ENCODE measurements at places on chromosomes 1 and 21.
A peak's percentile ranks its signal among the peaks of the same experiment; 100 is the strongest.

DNA sequence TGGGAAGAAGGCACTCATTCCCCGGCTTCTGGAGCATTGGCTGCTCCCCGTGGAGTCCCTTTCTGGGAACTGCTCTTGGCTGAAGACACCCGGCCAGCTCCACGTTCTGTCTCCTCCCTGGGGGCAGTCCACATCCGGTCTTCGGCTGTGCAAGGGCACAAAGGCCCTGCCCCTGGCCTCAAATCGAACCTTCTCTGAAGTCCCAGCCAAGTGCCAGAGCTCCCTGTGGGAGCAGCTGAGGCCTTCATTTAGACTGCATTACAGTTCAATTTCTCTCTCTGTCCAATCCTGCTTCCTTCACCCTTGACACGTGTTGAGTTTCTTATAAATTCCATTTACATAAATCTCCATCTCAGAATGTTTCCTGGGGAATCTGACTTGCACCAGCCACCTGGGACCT lies 132.9 kb upstream of the POU3F1 start:
- no peak for DNase-seq

- peak; percentile 71 for DNase-seq
Observed at GRCh38 chr1:32702599-32703478, at the start of gene SYNC. SYNC (minus strand) TSS chr1:32702770; CDS start chr1:32702660, 110 bp downstream.

GRCh38 chr1:206482611-206483010 lies 12.3 kb downstream of the IKBKE start:
- no peak for DNase-seq

- DNase-seq: no peak
Observed at GRCh38 chr1:44819196-44819607, 10.9 kb downstream of the BTBD19 start.

DNA sequence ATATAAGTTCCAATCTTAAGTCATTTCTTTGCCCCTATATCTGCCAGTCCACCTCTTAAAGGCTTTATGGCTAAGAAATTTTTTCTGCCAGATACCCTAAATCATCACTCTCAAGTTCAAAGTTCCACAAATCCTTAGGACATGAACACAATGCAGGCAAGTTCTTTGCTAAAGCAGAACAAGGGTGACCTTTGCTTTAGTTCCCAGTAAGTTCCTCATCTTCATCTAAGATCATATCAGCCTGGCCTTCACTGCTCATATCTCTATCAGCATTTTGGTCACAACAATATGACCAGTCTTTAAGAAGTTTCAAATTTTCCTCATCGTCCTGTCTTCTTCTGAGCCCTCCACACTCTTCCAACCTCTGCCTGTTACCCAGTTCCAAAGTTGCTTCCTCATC lies 402.2 kb upstream of the RUNX1 start:
- no peak for DNase-seq

- no peak for DNase-seq
Observed at GRCh38 chr1:198662821-198663220, 24.0 kb downstream of the PTPRC start.

DNA sequence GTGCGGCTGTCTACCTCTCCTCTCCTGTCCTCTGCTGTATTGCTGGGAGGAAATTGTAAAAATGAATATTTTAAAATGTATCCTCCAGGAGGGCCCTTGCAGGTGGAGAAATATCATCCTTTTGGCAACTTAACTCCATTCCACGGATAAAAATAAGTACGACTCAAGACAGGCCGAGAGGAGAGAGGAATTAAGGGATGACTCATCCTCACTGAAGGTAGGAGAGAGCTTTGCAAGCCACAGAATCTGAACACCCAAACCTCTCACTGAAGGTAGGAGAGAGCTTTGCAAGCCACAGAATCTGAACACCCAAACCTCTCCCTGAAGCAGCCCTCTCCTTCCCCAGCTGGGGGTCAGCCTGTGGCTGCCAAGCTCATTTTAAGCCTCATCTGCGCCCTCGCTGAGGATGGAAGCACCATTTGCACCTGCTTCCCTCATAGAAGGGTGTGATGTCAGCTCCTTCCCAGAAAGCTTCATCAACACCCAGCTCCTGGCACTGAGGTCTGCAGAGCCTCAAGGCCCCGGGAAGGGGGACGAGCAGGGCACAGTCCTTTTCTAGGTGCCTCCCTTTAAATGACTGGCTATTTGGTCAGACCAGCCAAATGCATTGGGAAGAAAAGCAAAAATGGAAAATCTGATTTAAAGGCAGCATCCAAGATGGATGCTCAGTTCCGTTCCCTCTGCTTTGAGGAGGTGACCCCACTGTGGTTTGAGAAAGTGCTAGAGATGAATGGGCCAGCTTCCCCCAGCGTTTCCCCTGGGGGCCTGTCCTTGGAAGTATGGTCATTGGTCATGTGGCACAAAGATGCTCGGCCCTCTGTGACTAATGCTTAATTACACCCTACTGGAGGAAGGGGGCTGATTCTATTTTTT lies 12.9 kb upstream of the SELENON start:
- no peak for DNase-seq

DNA sequence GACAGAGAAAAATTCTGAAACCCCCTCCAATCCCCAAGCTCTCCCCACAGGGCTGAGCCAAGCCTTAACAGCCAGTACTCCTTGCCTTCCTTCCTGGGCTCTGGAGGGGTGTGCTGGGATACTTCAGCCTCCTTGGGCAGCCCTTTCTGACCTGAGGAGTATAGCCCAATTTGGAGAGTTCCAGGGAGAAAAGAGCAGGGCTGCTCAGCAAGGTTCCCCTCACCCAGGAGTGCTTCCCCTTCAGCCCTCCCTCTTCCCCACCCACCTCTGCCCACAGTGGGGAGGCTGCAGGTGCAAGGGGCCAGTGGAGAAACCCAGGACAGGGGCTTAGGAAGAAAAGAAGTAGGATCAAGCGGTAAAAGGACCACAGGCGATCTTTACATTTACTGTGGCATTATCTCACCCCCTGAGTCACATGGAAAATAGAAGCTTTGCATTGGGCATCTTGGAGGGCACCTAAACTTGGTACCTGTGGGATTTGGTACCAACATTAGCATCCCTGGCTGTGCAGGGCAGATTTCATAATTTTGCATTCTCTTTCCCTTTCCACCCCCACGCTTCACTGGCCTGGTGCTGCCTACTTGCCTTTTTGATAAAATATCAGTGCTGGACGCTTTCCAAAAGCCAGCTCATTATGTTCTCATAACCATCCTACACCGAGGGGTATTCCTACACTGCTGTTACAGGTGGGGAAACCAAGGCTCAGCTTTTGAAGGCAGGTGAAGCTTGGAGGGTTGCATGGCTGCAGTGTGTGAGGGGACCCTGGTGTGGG lies 2.8 kb upstream of the ADORA1 start:
- DNase-seq: no peak

DNA sequence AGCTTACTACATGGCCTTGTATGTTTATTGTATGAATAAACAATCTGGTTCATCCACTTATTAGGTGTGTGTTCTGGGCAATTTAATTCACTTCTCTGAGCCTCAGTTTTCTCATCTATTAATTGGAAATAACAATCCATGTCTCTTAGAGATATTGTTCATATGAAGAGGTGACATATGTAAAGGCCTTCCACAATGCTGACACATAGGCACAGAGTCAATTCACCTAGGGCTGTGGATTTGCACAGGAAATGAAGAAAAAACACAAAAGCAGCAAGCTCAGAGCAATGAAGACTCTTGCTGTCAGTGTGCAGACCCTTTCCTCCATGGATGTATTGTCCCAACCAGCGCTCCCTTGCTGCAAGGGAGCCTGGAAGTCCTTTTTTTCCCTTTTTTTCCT lies 195.2 kb upstream of the CAMK1G start:
- no peak for DNase-seq

DNA sequence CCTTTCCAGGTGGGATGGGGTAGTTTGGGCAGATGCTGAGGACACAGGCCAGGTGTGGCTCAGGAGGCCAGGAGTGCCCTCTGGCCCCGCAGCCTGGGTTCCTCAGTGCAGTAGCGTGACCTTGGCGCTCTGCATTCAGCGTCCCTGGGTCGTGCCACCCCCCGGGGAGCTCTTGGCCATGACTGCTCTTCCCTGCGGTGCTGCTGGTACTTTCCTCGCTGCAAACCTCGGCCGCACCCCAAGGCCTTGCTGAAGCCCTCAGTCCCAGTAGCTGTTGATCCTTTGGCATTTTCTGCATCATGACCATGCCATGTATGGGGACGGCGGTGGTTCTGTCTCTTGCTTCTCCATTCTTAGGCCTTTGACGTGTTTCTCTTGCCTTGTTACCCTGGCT lies 13.8 kb downstream of the SLX9 start:
- DNase-seq: no peak

- no peak for DNase-seq
Observed at GRCh38 chr1:23791516-23792047, 637 bp downstream of the LYPLA2 start.

- no peak for DNase-seq
Observed at GRCh38 chr1:143699731-143700130, 272.1 kb downstream of the FAM72C start.

DNA sequence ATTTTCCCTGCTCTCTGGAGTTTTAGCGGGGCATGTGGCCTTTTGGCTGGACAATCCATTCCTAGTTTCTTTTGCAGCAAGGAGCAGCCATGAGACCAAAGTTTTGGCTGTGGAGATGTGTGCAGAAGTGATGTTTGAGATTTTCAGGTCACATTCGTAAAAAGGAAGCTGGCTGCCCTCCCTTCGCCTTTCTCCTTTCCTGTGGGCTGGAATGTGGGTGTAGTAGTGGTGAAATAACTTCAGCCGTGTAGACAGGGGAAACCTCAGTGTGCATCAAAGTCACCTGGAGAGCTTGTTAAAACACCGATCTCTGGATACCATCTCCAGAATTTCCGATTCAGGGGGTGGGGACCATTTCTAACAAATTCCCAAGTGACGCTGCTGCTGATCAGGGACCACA lies 5.3 kb upstream of the GPR88 start:
- DNase-seq: no peak

GRCh38 chr1:92365378-92366039 lies 66.7 kb downstream of the RPAP2 start:
- no peak for DNase-seq

DNA sequence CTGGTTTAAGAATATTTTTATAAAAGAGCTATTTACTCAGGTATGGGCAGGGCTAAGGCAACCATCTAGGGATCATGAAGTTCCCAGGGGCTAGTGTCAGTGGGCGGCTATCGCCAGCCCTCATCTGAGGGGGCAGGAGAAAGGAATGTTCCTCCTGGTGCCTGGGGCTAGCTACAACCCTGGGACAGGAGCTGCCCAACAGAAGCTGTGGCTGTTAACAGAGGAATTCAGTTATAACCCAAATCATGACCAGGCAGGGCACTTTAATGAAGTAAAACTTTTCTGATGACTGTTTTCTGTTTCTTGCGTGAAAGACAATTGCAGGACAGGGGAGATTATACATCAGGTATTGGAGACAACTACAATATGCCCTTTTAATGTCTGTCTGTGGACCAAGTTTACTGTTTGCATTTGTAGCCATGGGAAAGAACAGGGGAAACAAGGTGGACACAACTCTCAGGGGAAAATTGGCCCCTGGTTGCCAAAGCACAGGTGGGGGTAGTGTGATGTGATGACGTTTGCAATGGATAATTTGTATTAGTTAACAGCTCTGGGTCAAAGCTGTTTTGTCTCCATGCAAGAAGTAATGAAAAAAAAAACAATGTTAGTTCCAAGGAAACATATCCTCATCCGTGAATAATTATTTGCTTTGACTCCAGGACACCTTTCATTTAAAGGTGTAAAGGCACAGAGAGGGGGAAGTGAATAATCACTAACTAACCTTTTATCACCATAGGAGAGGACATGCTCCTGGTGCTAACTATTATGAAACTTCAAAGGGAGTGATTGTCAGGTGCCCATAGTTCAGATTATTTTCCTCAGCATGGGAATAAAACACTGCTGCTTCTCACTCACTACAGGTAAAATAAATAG lies 105.2 kb downstream of the TSEN15 start:
- DNase-seq: no peak

DNA sequence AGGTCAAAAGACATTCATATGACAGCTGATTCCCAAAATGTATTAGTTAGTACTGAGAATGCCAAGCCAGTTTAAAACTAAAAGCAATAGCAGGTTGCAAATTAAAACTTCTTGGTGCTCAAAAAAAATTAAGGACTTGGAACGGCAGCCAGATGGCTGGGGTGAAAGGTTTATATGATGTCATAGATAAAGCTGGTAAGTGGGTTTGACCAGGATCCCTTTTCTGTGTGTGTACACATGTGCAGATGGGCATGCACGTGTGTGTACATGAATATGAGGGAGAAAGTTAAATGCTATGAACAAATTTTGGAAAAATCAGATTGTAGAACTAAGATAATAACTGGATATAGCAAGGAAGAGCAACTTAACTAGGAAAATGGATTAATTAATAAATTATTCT lies 39.1 kb upstream of the DPH5 start:
- no peak for DNase-seq

DNA sequence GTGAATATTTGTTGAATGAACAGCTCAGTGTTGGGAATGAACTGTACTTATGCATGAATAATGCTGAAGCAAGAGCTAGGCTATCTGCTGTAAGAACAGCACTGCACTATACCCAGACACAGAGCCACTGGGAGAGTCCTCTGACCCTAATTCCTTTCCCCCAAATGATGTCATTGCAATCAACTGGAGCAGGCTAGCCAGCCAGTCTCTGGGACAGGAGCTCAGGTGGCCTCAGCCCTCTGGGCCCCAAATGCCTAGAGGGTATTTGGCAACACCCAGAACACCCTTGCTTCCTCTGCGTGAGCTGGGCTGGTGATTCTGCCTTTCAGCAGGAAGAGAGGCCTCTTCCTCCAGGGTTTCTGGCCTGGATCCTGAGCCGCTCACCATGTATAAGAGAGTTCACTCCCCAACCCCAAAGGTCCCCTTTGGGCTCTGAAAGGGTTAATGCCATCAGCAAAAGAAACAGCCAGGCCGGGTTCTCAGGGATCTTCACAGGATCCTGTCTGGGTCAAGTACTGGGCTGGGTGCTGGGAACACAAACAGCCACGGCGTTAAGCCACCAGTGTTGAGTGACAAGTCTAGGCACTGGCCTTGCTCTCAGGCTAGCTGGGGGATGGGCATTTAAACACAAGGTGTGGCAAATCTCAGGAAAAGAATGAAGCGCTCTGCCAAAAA lies 3.7 kb upstream of the PADI4 start:
- DNase-seq: no peak

DNA sequence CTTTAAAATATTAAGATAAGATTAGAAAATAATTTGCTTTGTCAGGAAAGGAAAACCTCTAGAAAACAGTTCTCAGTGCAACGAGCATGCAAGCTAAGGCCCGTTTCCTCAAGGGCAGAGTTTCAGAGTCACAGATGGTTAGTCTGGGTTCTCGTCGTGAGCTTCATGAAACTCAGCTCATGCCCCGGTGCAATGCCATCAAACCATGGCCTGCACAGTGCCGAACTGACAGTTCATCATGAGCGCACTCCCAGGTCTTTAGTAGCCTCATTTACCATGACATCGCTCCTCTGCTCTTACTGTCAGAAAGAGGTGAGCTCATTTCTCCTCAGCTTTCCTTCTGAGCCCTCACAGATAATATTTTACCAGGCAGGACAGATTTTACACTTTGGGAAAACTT lies 319.2 kb downstream of the NTNG1 start:
- no peak for DNase-seq

DNA sequence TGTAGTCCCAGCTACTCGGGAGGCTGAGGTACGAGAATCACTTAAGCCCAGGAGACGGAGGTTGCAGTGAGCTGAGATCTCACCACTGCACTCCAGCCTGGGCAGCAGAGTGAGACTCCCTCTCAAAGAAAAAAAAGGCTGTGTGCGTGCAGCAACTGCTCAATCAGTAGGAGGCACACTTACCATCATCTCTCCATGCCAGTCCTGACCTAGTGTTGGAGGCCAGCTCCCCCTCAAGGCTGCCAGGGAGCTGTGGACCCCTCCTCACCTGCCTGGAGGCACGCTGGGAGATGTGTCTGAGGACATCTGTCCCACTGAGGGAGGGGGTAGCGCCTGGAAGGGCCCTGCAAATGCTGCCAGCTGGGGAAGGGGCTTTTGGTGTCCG lies 11.9 kb downstream of the RPS6KA1 start:
- no peak for DNase-seq

GRCh38 chr1:232452117-232452516 lies 177.8 kb downstream of the SIPA1L2 start:
- no peak for DNase-seq

Measured in AG04449 (cell line).